ENCODE measurements at places on chromosomes 16 and 17.

GRCh38 chr17:66777689-66778225 lies 57.2 kb upstream of the CACNG5 start:
- peak; percentile 49 for DNase-seq

GRCh38 chr16:89708481-89708931 lies 7.0 kb upstream of the SPATA2L start:
- DNase-seq, result no peak

DNA sequence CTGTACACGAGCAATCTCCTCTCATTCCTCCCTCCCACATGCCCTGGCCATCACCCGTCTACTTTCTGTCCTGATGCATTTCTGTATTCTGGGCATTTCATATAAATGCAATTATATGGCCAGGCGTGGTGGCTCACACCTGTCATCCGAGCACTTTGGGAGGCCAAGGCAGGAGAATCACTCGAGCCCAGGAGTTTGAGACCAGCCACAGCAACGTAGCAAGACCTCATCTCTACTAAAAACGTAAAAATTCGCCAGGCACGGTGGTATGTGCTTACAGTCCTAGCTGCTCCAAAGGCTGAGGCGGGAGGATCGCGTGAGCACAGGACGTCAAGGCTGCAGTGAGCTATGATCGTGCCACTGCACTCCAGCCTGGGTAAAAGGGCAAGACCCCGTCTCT lies 4.8 kb downstream of the MEAK7 start:
- peak; percentile 11 for DNase-seq

GRCh38 chr17:79041723-79042420 lies 17.9 kb downstream of the C1QTNF1 start:
- DNase-seq, result no peak

GRCh38 chr17:77741109-77741508 lies 217.4 kb upstream of the TNRC6C start:
- peak; percentile 27 for DNase-seq

GRCh38 chr16:49961089-49961488 lies 63.9 kb upstream of the CNEP1R1 start:
- no peak for DNase-seq

DNA sequence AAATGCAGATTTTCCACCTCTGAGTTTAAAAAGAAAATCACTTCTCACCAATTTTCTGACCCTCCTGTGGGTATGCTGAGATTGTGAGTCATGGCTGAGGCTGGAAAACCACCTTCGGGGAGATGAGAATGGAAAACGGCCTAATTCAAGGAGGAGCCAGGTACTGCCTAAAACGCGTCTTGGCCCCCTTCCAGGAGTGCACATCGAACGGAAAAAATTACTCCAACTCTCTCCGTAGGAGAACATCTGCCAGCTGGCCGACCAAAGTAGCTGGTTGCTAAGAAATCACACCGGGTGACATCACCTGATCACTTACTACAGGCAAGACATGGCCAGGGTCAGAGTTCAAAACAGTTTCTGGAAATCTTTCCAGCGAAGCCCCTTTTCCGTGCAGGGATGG lies 107.6 kb downstream of the ZNF423 start:
- peak; percentile 79 for DNase-seq

DNA sequence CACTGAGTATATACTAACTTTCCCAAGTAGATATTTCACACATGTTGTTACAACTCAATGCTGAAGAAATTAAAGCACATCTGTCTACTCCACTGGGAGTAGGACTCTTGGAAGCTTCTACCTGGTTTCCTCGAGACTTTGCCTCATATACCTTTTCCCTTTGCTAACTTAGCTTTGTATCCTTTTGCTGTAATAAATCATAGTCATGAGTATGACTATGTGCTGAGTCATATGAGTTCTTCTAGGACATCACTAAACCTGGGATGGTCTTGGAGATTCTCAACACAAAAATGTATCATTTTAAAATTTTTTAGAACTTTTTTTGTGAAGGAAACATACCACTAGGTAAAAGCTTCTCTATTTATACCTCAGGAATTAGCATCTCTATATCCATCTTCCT lies 39.8 kb downstream of the ABCA5 start:
- DNase-seq, result no peak

- DNase-seq, result no peak
These were observed 1.7 kb upstream of the HSBP1 start for GRCh38 chr16:83806036-83806435.

- no peak for DNase-seq
These were observed 1.8 kb downstream of the CCR7 start for GRCh38 chr17:40563220-40564052.

DNA sequence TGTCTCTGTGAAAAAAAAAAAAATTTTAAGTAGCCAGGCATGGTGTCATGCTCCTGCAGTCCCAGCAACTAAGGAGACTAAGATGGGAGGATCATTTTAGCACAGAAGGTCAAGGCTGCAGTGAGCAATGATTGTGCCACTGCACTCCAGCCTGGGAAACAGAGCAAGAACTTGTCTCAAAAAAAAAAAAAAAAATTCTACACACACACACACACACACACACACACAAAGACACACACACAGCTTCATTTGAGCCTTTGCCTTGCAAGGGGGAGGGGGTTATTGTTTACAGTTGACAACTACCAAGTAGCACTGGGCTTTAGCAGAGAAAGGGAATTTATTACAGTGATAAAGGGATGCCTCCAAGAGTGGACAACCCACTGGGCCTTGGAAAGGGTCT lies 4.9 kb upstream of the POLR3E start:
- no peak for DNase-seq

GRCh38 chr16:26672206-26672605 lies 394.5 kb upstream of the C16orf82 start:
- DNase-seq, result no peak

GRCh38 chr17:76789235-76789788 lies 51.4 kb downstream of the MFSD11 start:
- DNase-seq, result no peak

GRCh38 chr17:46771561-46772474 lies 46.7 kb downstream of the WNT3 start:
- DNase-seq, result peak; percentile 69

DNA sequence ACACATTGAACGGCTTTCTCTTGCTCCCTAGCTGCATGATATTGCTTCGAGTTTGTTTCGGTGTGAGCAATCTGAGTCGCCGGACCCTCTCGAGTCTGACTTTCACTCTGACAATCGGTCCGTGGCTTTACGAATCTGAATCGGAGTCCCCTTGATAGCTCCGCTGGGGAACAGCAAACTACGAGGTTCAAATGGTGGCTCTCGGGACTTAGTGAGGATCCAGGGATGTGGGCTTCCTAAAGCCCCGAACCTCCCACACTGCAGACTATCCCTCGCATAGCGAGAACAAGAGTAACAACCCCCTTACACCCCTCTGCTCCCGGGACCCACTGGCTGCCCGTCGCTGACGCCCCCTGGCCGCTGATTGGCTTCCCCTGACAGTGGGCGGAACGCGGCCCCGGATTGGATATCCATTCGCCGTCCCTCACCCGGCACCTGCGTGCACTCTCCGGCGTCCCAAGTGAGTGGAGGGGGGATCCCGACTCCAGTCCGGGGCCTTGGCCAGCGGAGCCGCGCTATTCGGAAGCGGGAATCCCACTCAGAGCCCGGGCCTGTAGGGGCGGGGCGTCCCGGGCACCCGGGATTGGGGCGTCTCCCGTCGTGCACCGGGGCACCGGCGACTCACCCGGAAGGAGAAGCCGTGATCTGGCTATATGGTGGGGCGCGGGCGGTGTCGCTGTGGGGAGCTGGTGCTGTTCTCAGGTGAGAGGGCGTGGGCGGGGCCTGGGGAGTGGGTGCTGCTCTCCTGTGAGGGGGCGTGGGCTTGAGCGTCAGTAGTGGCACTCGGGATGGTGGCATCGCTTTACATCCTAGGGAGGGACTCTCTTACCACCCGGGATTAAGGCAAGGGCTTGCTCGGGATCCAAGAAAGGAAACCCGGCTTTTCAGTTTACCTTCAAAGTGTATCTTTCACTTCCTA lies at the start of gene SNX11:
Gene SNX11, plus strand, starts transcription at position 630 of the 919 bp plus-strand sequence. CDS start 4,278 bp downstream, outside the sequence.
- peak; percentile 93 for DNase-seq

- no peak for DNase-seq
These were observed 5.7 kb upstream of the MINK1 start for GRCh38 chr17:4827399-4827798.

DNA sequence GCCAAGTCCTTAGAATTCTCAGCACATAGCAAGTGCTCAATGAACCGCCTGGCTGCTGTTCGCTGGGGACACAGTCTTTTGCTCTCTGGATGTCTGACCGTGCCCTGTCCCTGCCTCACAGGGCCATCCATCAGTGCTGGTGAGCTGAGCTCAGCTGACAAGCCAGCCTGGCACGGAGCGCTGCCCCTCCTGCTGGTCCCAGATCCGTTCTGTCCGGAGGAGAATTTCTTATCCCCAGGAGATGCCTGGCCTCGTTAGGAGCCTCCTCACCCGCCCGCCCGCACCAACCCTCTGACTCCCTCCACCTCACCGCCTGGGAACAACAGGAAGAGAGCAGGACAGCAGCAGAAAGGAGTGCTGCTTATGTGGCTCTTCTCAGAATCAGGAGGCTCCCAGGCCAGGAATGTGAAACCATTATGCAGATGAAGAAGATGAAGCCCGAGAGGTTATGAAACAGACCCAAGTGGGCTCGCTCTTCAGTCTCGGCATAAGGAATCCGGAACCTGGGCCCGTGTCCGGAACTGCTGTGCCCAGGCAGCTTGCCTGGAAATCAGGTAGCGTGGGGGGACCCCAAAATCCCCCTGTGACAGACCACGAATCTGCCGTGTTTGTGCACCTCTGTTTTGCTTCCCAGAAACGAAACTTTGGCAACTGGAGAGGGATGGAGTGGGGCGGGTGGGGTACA lies 28.8 kb upstream of the RMI2 start:
- DNase-seq, result no peak

GRCh38 chr17:50026046-50026675 lies 29.7 kb upstream of the ITGA3 start:
- no peak for DNase-seq

- peak; percentile 71 for DNase-seq
These were observed 394.0 kb downstream of the CA10 start for GRCh38 chr17:51764387-51764971.

DNA sequence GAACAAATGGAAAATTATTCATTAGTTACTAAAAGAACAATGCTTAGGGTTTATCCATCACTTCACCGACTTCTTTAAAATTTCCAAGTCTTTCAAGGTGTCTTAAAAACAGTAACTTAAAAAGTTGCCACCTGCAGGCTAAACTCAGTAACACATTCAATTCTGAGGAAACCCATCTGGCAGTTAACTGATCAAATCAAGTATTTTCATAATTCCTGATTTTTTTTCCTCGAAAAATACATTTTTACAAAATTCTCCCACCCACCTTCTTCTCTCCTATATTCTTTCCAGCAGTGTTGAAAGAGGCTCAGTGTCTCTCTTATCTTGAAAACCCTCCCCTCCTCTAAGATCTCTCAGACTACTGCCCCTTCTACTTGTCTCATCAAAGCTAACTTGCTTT lies 29.9 kb downstream of the PARN start:
- no peak for DNase-seq

DNA sequence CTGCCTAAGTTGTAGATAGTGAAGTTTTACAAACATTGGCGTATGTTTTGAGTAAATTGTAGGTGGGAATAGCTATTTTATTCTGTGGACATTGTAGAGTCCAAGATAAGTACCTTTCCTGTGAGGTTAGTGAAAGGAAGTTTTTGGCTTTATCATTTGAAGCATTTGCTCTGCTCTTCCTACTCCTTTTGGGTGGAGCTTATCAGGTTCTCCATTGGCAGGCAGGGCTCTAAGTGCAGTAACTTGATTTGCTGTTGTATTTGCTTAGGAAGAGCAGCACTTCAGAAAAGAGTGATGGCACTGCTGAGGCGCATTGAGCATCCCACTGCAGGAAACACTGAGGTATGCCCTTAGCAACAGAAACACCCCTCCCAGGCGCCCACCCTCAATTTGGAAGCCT lies 70.1 kb downstream of the OMG start:
- DNase-seq, result no peak

DNA sequence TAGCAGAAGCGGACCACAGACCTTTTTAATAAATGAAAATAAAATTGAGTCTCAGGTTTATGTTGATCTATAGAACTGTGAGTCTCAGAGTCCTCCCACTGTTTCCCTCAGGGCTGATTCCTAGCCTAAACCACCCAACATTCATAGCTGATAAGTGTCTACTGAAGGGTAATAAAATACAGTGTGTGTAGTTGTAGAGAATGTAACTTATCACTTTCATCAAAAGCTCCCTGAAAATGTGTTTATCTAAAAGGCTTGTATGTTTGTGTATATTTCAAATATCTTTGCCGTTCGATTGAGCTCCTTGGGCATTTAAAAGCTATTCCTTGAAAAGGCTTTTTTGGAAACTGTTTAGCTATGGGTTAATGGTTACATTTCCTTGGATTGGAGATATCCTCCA lies 740.3 kb upstream of the SOX9 start:
- DNase-seq, result no peak

- no peak for DNase-seq
These were observed 11.2 kb downstream of the METTL22 start for GRCh38 chr16:8632675-8633182.

DNA sequence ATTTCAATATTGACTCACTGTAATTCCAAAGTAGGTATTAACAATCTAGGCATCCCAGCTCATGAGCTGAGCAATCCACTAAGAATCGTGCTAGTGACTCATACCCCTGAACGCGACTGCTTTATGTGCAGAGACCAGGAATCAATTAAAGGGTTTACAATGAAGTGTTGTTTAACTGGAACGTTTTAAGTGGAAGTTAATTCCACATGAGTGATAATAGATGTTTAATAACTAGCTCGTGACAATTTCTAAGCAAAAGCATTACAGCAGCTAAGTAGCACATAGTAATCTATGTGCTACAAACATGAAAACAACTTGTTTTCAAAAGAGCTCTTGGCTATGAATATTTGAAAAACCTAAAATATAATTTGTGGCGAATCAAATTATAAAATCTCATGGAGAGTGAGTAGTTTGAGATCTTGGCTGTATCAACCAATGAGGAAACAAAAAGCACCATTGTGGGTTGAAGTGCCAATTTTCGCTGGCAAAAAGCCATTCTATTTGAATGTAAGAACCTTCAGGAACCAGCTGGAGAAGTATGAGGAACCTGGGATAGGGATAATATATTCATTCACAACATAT lies 9.4 kb downstream of the GJC1 start:
- DNase-seq, result no peak

GRCh38 chr17:36939052-36939801 lies 2.0 kb downstream of the LHX1 start:
- DNase-seq, result no peak

DNA sequence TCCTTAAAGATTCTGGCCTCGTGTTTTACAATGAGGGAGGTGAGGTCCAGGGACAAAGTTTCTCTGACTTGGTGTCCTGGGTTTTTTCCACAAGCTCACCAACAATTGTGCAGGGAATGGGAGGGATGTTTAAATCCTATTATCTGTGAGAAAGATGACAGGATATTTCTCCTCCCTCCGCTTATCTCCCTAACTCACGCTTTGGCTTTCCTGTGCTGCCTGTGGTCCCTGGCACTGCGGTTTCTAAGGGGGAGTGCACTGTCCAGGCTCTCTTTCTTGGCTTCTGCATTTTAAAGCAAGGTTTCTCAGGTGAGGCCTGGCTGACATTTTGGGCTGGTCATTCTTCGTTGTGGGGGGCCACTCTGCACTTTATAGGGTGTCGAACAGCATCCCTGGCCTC lies 16.4 kb downstream of the GGA3 start:
- DNase-seq, result no peak
